Cortex of kidney (tissue), 1 donor: ENCODE measurements at places on chromosomes 6 and 20.

DNA sequence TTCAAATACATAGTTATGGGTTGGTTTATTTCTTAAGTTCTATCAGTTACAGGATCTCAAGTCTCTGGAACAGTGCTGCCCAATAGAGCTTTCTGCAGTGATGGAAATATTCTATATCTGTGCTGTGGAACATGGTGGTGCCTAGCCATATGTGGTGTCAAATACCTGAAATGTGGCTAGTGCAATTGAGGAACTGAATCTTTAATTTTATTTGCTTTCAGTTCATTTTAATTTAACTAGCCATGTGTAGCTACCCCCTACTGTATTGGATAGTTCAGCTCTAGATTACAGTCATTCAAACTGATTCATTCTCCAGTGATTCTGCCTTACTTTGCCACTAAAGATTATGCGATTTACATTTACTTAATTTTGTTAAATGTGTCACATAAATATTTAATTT lies 503.2 kb downstream of the CDKAL1 start:
- no peak for DNase-seq

GRCh38 chr20:10665791-10666190 lies 8.0 kb downstream of the JAG1 start:
- DNase-seq, result no peak

- no peak for DNase-seq
Measured at GRCh38 chr6:138287144-138287955, 69.1 kb upstream of the PBOV1 start.

DNA sequence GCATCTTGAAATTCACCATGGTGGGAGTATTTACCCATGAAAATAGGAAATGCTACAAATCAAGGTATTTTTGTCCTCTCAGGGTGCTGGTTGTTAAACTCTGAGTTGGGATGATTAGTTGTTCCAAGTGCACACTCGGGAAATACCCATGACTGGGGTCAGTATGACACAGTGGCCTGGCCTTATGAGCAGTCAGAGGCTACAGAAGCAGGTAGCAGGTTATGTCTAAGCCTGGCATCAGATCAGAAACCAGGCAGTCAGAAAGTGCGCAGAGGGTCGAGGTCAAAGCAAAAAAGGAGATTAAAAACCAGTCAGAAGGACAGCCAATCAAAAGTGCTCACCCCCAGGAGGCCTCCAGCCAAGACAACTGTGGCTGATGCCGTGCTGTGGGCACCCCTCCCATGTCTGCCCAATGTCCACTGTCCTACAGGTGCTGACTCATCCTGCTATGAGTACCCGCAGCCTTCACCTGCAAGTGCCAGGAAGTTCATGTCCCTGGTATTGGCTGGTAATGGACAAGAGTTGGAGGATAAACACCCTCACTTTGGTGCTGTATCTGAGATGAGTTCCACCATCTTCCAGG lies 117.4 kb upstream of the SLC24A3 start:
- DNase-seq, result no peak

- DNase-seq, result no peak
Measured at GRCh38 chr6:118748311-118749062, 97.1 kb upstream of the CEP85L start.

DNA sequence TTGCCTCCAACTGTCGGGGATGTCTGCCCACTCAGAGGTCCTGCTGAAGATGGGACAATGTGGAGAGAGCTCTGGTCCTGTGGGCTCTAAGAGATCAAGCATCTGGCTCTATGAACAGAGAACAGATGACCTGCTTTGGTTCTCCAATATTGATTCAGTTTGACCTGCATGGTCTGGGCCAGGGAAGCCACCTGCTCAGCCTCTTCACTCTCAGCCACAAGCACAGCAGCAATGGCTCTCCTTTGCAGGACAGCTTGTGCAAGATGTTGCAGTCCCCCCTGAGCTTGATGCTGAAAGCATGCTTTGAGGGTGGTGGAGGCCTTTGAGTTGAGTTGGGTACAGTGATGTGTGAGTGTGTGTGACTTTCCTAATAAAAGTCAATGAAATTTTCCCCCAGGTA lies 18.6 kb upstream of the MCM3 start:
- DNase-seq, result no peak

GRCh38 chr6:116579143-116579542 lies 7.8 kb downstream of the RWDD1 start:
- no peak for DNase-seq

GRCh38 chr6:90758741-90759140 lies 171.9 kb upstream of the MAP3K7 start:
- DNase-seq, result no peak

DNA sequence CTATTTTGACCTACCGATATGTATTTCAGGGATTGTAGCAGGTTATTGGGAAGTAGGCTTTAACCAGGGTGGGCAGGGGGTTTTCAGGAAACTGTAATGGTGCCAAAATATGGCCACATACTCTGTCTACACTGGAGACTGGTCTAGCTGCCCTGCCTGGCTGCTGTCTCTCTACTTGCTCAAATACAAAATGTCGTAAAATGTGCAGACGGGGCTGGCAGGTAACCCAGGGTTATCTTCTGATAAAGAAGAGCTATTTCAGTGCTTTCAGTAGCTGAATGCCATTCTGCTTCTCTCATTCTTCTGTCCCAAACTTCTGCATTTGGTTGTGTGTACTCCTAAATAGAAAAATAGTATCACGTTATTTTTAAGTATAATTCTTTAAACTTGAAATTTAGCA lies 616.2 kb downstream of the EPM2A start:
- DNase-seq, result no peak

DNA sequence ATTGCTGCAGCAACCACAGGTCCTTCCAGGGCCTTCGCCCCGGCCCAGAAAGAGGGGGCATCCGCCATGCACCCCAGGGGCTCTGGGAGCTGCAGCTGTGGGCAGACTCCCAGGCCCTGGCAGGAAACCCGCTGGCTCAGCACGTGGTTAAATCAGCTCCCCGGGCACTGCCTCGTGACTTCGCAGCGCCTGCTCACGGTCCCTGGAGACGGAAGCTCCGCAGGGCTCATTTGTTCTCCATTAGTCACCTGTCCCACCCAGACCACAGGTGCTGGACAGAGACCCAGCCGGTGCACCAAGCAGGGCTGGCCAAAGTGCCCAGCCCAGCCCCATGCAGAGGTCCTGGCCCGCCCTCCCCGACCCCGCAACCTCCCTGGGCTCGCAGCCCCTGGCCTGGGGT lies 14.7 kb downstream of the KCNQ2 start:
- DNase-seq, result no peak

GRCh38 chr20:12737900-12738299 lies 270.9 kb upstream of the SPTLC3 start:
- DNase-seq, result no peak

- DNase-seq, result no peak
Measured at GRCh38 chr20:23484081-23484480, 6.8 kb upstream of the CST8 start.

DNA sequence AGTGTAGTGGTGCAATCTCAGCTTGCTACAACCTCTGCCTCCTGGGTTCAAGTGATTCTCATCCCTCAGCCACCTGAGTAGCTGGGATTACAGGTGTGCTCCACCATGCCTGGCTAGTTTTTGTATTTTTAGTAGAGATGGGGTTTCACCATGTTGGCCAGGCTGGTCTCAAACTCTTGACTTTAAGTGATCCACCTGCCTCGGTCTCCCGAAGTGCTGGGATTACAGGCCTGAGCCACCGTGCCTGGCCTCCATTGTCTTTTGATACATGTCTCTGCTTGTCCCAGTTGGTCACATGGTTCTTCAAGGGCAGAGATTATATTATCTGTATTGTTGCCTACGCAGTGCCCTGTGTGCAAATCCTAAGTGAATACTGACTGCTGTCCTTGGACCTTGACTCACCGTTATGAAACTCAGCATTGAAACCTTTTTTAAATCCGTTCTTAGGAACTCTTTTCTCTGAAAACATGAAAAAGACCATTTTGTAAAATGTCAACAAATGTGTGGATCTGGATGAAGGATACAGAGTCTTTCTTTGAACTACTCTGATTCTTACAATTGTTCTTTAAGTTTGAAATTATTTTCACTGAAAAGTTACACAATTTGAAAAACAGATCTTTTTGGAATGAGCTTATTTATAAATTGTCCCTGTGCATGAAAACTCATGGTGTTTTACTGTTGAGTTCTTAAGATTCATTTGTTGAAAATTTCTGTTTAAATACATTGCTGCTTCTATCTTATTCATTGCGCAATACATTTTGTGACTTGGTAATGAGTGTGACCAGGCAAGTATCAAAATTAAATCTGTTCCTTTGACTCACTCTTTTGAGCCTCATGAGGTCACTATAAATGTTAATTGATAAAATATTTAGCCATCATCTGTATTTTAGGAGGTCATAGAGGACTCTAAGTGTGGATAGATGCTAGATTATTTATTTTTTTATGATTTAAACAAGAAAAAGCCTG lies 293.5 kb downstream of the UTRN start:
- no peak for DNase-seq

GRCh38 chr6:30544666-30545272 lies 11.5 kb downstream of the GNL1 start:
- DNase-seq, result no peak
